ENCODE measurements at places on chromosomes 12 and 14. TPM values are rescaled to one million over a fixed set of nuclear protein-coding genes. Genes with fewer than 3 reads are reported as not detected.

DNA sequence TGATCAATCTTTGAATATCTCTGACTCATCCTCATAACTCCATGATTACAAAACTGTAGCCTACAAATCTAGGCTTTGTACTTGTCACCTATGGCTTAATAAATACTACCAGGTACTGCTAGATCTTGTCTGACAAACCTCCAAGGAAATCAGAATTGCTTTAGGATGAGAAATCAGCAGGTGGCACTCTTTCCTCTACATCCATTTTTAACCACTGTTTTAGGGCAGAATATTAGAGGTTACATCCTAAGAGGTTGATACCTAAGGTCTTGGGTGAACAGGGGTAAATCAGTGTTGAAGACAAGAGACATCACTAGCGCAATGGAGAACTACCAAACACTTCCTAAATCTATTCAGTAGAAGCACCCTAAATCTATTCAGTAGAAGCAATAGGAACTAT lies 63.1 kb upstream of the SOX5 start:
- no peak overlapping the region for H3K4me3 ChIP-seq
- H3K4me1 ChIP-seq: no peaks in the 10 kb centered on the region
- H3K27me3 ChIP-seq: no peaks in the 10 kb centered on the region
- H3K36me3 ChIP-seq: no peaks in the 10 kb centered on the region
- H3K27ac ChIP-seq: no peak overlapping the region

DNA sequence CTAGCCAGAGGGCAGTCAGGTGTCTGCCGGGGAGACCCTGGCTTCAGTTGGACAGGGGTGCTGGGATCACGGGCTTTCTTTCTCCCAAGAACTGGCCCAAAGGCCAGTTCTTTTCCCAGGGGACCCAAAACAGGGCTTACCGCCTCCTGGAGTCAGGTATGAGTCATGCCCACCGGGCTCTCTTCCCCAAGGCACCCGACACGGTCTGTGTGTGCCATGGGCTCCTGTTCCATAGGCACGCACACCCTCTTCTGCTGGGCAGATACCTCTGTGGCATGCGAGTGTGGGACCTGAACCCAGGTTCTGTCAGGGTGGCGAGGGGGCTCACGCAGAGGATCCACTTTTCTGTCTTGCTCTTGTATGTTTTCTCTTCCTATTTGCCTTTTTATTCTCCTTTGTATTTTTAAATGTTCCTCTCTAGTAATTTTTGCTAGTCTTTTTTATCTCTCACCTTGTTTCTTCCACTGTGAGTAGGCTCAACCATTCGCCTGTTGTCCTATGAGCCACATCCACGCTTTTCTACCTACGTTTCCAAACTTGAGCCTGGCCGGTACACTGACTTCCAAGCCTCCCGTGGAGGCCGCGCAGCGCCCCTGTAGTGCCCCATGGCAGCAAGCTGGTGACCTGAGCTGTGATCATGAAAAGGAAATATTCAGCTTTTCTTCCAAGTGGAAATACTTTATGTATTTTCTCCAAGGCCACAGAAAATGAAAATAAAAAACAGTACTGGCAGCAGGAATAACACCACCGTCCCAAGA lies 362.2 kb downstream of the CACNA1C start:
- no peak overlapping the region for H3K27ac ChIP-seq
- no peaks in the 10 kb centered on the region for H3K27me3 ChIP-seq
- no peaks in the 10 kb centered on the region for H3K36me3 ChIP-seq
- DNase-seq: no peak

DNA sequence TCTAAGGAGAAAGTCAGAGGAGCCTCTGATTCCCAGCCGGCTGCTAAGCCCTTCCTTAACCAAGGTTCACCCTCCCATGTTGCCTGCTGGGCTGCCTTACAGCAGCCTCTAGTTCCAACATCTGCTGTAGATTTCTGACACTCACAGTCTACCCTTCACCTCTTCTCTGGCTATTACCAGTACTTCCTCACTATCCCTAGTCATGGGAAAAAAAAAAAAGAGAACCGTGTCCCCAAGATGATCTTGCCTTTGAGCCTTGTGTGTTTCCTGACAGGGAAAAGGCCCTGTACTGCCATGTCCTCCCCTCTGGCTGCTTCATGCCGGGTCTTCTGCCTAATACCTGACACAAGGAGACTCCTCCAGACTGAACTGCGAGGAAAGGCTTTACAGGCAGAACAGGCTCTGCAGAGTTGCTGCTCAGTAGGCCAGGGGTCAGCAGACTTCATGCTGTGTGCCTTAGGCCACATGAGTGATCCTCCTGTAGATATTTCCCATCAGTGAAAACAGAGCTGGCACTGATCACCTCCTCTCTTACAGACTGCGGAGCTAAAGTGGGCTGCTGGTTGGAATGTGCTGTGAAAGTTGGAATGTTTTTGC lies 46.8 kb downstream of the PRKCH start:
- no peaks in the 10 kb centered on the region for H3K4me1 ChIP-seq
- DNase-seq: no peak
- H3K4me3 ChIP-seq: no peak overlapping the region
- H3K27me3 ChIP-seq: no peaks in the 10 kb centered on the region
- no peak overlapping the region for H3K27ac ChIP-seq

GRCh38 chr12:116529048-116529447 lies 30.1 kb upstream of the MAP1LC3B2 start:
- H3K27ac ChIP-seq: peak overlapping the region; percentile 79
- no peak for DNase-seq
- no peaks in the 10 kb centered on the region for H3K36me3 ChIP-seq
- no peaks in the 10 kb centered on the region for H3K27me3 ChIP-seq
- H3K4me1 ChIP-seq: peaks cover 69% of the 10 kb centered on the region

PXMP2 gene
- total RNA-seq: 72.5 TPM

Data from tibial nerve (tissue), 4 donors.